ENCODE measurements at places on chromosomes 1 and 21. TPM values are rescaled to one million over a fixed set of nuclear protein-coding genes. Genes with fewer than 3 reads are reported as not detected.

- no peaks in the 10 kb centered on the region for H3K27me3 ChIP-seq
- no peaks in the 10 kb centered on the region for H3K36me3 ChIP-seq
- no peaks in the 10 kb centered on the region for H3K4me1 ChIP-seq
- H3K4me3 ChIP-seq, result no peak overlapping the region
- H3K27ac ChIP-seq, result no peak overlapping the region
- no peak for DNase-seq
Observed at GRCh38 chr1:100785470-100786052, 66.0 kb downstream of the VCAM1 start.

GRCh38 chr1:178267646-178268094 lies 173.8 kb downstream of the RASAL2 start:
- H3K4me3 ChIP-seq, result no peak overlapping the region
- no peak overlapping the region for H3K27ac ChIP-seq
- H3K4me1 ChIP-seq, result peaks cover 9% of the 10 kb centered on the region
- no peak for DNase-seq
- no peaks in the 10 kb centered on the region for H3K36me3 ChIP-seq
- H3K27me3 ChIP-seq, result no peaks in the 10 kb centered on the region

DNA sequence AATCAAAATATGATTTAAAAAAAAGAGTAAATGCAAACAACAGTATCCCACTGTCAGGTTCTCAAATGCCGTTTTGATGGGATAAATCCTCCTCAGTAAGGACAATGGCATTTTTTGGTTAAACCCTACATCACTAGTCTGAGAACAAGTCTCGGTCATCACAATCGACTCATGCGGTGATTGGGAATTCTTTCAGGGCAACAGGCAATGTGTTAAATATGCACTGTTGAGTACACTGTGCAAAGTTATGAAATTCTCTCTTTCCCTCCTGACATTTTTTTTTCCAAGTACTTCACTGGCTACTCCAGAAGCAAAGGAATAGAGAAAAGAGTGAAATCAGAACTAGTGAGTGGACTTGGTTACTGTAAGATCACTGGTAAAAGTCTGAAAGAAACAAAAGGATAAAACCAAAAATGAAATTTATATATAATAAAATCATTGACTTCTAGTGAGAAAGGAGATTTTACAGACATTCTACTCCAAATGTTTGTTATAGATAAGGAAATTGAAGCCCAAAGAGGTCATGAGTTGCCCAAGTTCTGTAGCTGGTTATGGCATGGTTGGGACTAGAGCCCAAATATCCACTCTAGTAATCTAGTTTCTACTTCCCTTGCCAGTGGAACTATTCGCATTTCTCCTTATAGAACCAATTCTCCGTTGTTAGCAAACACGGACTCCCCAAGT lies 111.3 kb downstream of the TGFBR3 start:
- no peak overlapping the region for H3K27ac ChIP-seq
- H3K4me1 ChIP-seq, result peaks cover 20% of the 10 kb centered on the region
- DNase-seq, result no peak
- H3K27me3 ChIP-seq, result no peaks in the 10 kb centered on the region

- DNase-seq, result no peak
- no peak overlapping the region for H3K27ac ChIP-seq
- no peaks in the 10 kb centered on the region for H3K4me1 ChIP-seq
- H3K27me3 ChIP-seq, result no peaks in the 10 kb centered on the region
Observed at GRCh38 chr1:195766709-195767108, 841.5 kb downstream of the KCNT2 start.

Gene ASCL5
- polyA plus RNA-seq, result not detected

- no peak for DNase-seq
- no peak overlapping the region for H3K27ac ChIP-seq
- no peaks in the 10 kb centered on the region for H3K36me3 ChIP-seq
- peaks cover 13% of the 10 kb centered on the region for H3K4me1 ChIP-seq
Observed at GRCh38 chr1:229001467-229002011, 266.3 kb downstream of the RHOU start.

Gene KRTAP11-1
- polyA plus RNA-seq, result not detected

Gene FCAMR
- polyA plus RNA-seq, result not detected

GRCh38 chr21:45365186-45365607 lies 39.8 kb upstream of the COL18A1 start:
- no peaks in the 10 kb centered on the region for H3K27me3 ChIP-seq
- H3K27ac ChIP-seq, result peak overlapping the region; percentile 91
- H3K4me1 ChIP-seq, result peaks cover 33% of the 10 kb centered on the region
- DNase-seq, result no peak

Gene EFNA1
- polyA plus RNA-seq, result 172 TPM

Gene SH3GLB1
- 84.6 TPM for polyA plus RNA-seq

Gene NES
- polyA plus RNA-seq, result 4.8 TPM

Gene GBP4
- polyA plus RNA-seq, result 0.66 TPM

Gene NECTIN4
- polyA plus RNA-seq, result 12.7 TPM

Gene DNASE2B
- polyA plus RNA-seq, result 0.32 TPM

DNA sequence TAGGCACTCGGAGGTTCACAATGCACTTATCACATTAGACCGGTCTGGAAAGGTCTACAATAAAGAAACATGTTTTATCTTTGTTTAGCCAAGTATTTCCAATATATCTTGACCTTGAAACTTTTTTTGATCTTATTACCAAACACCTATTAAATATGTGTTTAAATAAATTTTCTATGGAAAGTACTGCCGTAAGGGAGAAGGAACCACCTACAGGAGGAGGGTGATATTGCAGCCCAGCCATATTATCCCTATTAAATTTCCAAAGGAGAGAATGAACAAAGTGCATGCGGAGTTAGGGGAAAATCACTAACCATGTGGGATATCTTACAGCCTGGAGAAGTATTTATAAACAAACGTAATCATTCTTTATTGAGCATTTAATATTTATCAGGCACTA lies 14.5 kb downstream of the BRINP2 start:
- H3K27me3 ChIP-seq, result peaks cover 39% of the 10 kb centered on the region
- no peaks in the 10 kb centered on the region for H3K4me1 ChIP-seq
